Adrenal gland (tissue), 19 donors: ENCODE measurements at places on chromosomes 4 and X. TPM values are rescaled to one million over a fixed set of nuclear protein-coding genes. Genes with fewer than 3 reads are reported as not detected.

DNA sequence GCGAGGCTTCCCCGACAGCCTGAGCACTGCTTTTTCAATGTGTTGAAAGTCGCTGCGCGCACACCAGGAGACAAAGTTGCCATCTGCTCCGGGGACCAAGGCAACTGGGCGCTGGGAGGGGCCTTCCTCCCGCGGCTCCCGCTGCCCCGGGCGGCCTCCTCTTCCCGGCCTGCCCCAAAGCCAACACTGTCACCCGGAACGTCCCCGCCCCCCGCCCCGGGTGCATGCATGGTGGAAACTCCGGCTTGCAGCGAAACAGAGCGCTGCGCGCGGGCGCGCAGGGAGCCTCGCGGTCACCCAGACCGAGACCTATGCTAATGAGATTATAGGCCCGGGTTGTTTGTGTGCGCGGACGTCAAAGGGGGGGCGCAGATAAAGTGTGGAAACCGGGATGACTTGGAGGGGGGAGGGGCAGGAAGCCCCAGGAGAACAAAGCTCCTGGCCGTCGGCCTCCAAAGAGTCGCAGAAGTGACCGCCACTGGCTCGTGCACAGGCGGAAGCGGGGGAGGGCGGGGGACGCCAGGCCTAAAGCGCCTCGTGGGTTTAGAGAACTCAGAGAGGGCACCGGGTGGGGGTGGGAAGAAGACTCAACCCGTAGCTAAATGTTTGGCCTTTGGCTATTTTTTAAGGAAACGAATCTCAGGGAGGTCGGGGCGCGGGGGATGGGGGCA is 88.8 kb downstream of the BCOR start:
- H3K36me3 ChIP-seq = no peaks in the 10 kb centered on the region
- H3K4me1 ChIP-seq = no peaks in the 10 kb centered on the region
- H3K27me3 ChIP-seq = peaks cover 82% of the 10 kb centered on the region

GRCh38 chr4:67014592-67014991 is 530.7 kb downstream of the CENPC start:
- no peaks in the 10 kb centered on the region for H3K27me3 ChIP-seq
- no peak overlapping the region for H3K27ac ChIP-seq
- no peak for DNase-seq
- H3K4me3 ChIP-seq = no peak overlapping the region
- H3K4me1 ChIP-seq = no peaks in the 10 kb centered on the region

USP17L22 gene
- not detected for total RNA-seq

F8A2 gene
- not detected for total RNA-seq

GLUD2 gene
- total RNA-seq = 3.4 TPM

FMR1NB gene
- not detected for total RNA-seq

FGF5 gene
- total RNA-seq = not detected
